ENCODE measurements at places on chromosomes 5 and 9.

GRCh38 chr9:15423231-15423985 is 732 bp downstream of the SNAPC3 start:
- no peak for DNase-seq

DNA sequence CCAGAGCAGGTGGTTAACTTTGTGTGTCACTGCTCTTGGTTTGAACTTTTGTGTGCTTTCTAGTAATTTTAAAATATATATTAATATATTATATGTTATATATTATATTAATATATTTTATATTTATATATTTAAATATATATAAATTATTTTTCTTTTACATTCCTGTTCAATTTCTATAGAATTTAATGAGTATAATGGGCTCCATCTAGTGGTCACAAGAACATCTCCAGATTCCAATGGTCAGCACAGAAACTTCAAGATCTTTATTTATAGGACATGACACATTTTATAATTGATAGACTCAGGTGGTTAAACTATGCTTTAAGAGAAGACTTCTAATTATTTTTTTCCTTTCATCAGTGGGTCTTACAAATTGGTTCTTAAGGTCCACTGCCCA is 39.1 kb downstream of the COL23A1 start:
- no peak for DNase-seq

DNA sequence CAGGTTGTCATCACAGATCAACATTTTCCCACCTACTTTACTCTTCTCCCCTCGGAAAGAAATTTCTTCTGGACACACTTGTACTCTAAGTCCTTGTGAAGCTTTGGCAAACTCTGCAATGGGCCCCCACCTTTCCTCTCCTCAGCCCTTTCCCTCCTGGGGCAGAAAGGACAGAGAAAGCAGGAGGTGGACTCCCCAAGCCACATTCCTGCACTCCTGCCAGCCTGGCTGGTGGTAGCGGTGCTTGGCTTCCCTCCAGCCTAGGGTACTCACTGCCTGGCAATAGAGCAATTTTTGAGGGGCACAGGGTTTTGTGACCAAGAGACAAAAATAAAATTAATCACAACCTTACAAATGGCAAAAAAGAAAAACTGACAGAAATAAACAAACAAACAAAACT is 451.4 kb downstream of the ZSWIM6 start:
- no peak for DNase-seq

GRCh38 chr9:126709241-126709640 is 95.5 kb downstream of the LMX1B start:
- DNase-seq, result no peak

- no peak for DNase-seq
Observed at GRCh38 chr5:140664030-140664358, 710 bp upstream of the WDR55 start.

DNA sequence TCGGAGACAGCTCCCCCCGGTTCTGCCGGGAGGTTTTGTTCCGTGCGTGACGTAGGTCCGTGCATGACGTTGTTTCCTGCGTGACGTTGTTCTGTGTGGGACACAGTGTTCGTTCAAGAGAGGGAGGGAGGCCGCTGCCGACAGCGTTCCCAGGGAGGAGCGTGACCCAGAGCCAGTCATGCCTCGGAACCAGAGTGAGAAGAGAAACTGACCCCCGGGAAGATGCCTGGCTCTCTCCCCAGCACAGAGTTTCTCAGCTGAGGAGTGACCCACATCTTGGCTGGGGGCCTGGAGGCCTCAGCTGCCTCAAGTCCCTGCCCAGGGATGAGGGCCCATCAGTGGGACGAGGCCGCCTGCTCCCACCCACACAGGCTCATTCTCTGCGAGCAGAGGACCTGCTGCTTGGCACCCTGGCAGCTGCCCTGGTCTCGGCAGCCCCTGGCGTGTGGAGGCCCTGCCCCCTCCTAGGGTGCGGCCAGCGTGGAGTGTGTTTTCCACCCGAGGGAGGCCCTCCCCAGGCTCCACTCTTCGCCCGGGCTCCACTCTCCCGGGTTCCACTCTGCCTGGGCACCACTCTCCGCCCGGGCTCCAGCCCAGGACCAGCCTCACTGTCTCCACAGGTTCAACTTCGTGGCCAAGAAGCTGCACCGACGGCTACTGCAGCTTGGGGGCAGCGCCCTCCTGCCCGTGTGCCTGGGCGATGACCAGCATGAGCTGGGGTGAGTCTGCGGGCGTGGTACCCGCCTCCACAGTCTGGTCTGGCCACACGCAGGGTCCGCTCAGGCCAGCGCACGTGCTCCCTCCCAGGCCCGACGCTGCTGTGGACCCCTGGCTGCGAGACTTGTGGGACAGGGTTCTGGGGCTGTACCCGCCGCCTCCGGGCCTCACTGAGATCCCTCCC is 7.9 kb downstream of the NDOR1 start:
- DNase-seq, result no peak

DNA sequence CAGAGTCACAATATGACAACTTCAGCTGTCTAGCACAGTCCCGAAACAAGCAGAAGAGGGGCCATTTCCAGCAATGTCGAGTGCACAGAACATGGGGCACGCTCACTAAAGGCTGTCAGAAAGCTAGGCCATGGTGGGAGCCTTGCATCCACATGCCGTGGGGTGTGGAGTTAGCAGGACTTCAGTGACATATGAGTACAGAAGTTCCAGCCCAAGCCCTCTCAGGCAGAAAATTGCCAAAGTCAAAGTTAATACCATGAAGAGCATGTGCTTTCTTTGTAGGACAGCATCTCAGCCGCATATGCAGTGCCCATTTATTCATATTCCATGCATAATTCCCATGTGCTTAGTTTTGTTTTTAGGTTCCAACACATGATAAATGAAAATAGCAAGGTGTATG is 26.7 kb downstream of the ECM2 start:
- no peak for DNase-seq

DNA sequence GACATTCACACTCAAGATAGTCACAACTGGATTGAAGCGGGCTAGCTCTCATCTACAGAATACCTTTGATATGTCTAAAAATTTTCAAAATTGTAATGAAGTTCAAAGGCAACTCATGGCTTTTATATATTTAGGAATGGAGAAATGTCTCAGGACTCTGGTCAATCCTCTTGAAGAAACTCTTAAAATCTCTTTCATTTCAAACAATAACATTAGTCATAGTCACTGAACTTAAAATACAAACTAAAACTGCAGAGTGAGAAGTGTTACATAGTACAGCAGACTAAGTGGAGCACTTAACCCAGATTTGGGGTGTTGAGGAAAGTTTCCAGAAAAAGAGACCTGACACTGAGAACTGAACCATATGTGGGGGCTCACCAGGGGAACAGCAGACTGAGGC is 20.7 kb downstream of the FANCC start:
- DNase-seq, result no peak
